Thymus (tissue), 14 donors: ENCODE measurements at places on chromosomes 4 and X.

- peak; percentile 20 for DNase-seq
These were observed 342.3 kb downstream of the ZNF674 start for GRCh38 chrX:46202733-46203514.

GRCh38 chrX:151875270-151876026 lies 37.2 kb upstream of the MAGEA4 start:
- DNase-seq: no peak

- DNase-seq: no peak
These were observed 3.4 kb upstream of the UGT8 start for GRCh38 chr4:114595207-114595606.

DNA sequence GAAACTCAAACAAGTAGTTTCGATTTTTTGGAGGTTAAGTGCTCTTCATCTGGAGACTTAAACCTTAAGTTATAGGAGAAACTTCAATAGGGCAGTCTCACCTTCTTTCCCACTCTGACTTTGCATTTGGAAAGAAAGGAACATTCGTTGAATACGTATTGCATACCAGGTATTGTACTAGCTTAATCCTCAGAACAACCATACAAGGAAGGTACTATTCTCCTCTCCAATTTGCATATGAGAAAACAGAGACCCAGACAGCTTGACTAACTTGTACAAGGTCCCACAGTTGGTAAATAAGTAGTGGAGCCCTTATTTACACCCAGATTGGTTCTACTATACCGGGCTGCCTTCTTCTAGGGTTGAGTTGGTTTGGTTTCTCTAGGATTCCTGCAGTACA lies 32.6 kb downstream of the AMOT start:
- no peak for DNase-seq

DNA sequence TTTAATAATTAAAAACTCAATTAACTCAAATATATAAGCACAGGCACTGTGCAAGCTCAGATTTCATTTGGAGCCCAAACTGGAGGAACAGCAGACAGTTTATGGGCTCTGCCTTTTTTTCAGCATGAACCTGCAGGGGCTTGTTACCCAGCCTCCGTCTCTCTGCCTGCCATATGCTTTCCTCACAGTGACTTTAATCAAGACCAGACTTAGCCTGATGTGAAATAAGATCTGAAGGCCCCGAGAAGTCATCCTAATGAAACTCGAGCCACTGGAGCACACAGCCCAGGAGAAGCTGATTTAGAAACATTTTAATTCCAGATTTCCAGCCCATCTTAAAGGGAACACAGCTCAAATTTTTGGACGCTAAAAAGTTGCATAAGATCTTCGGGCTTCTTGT lies 55.6 kb downstream of the SPATA18 start:
- no peak for DNase-seq

GRCh38 chrX:29652484-29652883 lies 562.9 kb upstream of the MAGEB2 start:
- DNase-seq: no peak

GRCh38 chr4:186790630-186791029 lies 67.0 kb upstream of the FAT1 start:
- no peak for DNase-seq

DNA sequence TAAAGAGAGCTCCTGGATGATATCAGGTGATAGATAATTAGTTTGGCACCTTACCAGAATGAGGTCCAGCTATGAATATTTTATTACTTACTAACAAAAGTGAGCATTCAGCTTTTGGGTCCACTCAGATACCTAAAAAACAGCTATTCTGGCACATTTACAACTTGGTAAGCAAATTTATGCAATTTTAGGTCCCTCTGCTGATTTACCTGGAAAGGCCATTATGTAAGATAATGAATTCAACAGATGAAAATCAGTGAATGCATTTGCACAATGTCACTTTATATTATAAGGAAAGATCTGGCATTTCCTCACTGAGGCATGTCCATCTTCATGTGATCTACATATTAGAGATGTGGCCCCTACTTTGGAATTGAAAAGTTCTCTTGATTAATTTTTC lies 517.0 kb downstream of the SPRY1 start:
- no peak for DNase-seq

DNA sequence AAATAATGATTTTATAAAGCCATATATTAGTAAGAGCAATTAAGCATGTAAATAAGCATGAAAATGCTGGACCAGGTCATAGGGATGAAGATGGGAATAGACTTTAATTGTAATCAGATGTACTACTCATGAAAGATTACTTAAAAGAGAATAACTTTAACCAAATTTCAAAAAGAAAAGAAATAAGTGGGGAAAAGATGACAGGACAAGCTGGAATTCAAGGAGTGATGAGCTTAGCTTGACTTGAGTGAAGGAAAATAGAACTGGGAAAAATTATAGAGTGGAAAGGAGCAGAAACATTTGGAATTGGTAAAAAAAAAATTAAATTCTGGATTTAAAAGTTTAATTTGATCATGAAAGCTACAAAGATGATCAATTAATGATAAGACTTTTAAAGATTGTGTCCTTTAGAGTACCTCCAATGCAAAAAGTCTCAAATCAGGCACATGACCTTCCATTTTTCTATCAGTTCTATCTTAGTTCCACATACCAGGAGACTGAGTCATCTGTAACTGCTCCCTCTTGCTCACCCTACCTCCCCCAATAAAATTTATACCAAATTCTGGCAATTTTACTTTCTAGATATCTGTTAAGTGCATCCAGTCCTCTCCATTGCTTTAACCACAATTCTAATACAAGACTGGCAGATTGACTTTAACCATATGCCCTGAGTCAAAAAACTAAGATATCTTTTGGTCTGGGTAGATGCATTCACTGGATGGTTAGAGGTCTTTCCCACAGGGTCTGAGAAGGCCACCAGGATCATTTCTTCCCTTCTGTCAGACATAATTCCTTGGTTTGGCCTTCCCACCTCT lies 56.4 kb upstream of the SLIT2 start:
- DNase-seq: no peak

GRCh38 chrX:2766906-2767305 lies 15.1 kb downstream of the XG start:
- DNase-seq: no peak

DNA sequence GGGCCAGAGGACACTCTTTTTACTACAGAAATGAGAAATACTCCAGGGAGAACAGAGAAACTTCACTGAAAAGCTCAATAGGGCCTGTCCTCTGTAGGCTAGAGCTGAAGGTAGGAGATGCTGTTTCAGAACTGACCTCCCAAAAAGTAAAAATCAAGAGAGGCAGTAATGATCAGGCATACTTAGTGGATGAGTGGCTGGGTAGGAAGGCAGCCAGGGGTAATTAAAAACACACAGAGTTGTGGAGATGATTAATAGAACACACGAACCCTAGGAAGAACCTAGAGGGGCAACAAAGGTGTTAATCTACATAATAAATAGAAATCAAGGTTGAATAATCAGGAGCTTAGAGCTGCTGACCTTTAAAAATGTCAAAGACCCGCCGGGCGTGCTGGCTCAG lies 582.4 kb upstream of the ADGRL3 start:
- no peak for DNase-seq

DNA sequence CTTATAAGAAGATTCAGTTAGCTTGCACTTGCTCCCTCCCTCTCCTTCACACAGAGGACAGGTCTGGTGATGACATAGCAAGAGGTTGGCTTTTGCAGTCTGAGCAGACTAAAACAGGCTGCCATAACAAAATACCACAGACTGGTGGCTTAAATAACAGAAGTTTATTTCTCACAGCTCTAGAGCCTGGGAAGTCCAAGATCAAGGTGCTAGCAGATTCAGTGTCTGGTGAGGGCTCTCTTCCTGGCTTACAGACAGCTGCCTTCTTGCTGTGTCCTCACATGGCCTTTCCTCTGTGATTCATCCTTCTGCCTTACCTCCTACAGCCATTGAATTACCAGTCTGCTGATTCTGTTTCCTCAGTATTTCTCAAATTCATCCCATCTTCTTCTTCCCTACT lies 13.1 kb downstream of the RP2 start:
- DNase-seq: no peak
